Putamen (tissue), 1 donor: ENCODE measurements at places on chromosomes 16 and 17.

- no peak for DNase-seq
These were observed 102.6 kb downstream of the N4BP1 start for GRCh38 chr16:48507391-48507790.

DNA sequence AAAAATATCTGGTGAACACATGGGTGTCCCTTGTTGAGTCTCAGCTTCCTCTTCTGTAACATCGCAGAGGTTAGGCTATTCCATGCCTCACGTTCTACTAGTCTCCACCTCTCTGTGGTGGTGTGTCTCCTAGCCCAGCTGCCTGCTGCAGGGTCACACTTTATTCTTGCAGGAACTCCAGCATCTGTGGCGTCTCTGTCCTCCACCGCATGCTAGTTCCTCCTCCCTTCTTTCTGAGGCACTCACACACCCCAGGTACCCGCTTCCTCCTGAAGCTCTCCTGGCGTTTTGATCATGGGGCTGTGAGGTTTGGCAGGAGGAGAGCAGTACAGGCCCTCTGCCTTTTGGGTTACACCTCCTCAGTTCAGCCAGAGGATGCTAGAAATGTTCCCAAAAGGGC is 9.9 kb upstream of the TEX2 start:
- DNase-seq = no peak

- DNase-seq = no peak
These were observed 36.2 kb downstream of the RGS9 start for GRCh38 chr17:65173284-65173793.

DNA sequence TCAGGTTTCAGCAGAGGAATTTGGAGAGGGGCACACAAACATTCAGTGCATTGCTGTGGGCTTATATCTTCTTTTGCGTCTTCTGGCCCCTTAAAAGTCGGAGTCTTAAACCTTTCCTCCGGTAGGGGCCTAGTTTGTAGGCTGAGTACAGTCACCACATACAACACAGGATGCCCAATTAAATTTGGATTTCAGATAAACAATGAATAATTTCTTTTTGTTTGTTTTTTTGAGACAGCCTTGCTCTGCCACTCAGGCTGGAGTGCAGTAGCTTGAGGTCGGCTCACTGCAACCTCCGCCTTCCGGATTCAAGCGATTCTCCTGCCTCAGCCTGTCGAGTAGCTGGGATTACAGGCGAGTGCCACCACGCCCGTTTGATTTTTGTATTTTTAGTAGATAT is 26.7 kb upstream of the ADORA2B start:
- DNase-seq = no peak

DNA sequence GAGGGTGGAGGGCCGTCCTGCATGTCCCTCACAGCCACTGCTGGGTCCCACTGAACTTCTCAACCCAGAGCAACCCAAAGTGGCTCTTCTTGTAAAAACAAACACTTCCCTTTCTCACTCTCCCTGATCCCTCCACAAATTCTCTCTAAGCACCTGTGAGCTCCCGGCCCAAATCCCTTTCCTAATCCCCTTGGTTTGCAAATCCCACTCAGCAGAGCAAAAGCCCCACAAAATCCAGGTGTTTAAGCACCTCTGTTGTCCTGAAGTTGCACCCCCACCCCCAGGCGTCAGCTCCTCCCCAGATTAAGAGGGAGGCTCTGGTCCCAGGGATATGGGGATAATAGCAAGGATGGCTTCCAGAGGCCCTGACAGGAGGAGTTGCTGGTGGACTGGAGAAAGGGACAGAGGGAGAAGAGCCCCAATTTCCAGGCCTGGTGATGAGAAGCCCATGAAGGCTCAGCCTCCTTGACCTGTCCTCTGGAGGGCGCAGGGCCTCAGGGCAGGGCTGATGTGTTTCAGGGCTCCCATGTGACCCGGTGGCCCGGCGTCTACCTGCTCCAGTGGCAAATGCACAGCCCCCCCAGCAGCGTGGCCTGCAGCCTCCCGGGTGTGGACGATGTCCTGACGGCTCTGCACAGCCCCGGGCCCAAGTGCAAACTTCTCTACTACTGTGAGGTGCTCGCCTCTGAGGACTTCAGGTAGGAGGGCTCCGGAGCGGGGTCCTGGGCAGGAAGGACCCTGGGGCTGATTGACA is 23.0 kb downstream of the NAGPA start:
- no peak for DNase-seq
